ENCODE measurements at places on chromosomes 4 and X.

GRCh38 chr4:184932343-184932742 is 85.9 kb upstream of the HELT start:
- DNase-seq = no peak

- DNase-seq = no peak
These were observed 393.5 kb upstream of the PITX2 start for GRCh38 chr4:111016416-111016815.

- DNase-seq = no peak
These were observed 156.4 kb downstream of the AMELX start for GRCh38 chrX:11449613-11450012.

DNA sequence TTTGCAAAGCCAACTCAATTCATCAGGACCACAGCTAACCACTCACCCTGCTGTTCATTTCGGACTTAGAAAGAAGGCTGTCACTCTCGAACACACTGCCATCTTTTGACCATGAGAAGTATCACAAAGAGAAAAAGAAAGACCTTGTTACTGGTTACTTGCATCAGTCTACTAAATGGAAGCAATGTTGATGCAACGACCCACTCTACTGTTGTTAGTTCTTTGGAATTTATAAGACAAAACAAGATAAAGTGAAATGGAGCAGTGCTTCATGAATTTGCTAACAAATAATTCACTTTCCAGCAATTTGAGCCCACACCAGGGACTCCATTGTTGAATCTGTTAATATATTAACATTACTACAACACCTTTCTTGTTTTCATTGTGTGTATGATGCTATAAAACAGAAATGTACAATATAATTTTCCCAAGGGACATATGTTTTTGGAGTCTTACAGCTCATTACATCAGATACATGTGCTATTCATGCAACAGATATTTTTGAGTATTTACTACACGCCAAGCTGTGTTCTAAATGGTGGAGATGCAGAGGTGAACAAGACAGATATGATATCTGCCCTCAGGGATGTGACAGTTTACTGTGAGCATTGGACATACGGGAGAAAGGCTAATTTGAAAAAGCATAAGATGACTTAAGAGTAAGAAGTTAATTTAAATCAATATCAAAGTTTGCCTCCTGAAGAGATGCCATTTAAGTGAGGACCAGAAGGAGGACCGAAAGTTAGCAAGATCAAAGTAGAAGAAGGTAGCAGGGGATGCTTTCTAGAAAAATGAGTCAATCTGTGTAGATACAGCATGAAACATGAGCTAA is 87.2 kb downstream of the AREG start:
- DNase-seq = peak; percentile 37

DNA sequence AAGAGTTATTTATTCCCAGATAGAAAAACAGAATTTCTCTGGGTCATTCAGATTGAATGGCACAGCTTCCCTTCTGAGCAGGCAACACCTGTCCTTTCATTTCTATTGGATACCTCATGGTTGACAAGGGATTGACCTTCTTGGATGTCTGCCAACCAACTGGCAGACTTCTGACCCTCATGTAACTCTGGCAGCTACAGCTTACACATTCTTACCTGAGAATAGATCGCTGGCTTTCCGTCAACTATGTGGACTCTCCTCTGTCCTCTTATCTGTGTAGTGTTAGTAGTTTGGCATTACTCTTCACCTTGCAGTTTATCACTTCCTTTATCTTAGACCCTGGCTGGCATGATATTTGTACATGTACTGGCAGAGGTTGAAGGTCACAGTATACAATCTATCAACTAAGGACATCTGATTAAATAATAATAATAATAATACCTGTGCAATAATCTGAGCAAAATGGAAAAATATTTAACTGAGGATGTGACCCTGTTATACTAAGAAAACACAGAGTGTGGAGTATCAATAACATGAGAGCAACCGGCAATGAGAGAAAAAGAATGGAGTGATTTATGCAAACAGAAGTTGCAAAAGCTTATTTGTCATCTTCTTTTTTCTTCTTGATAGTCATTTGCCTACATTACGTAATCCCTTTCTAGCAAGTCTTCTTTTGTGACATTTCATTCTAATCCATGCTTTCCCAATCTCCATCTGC is 1118.2 kb downstream of the ARAP2 start:
- no peak for DNase-seq

GRCh38 chr4:5959211-5959982 is 58.8 kb downstream of the C4orf50 start:
- DNase-seq = no peak

- peak; percentile 37 for DNase-seq
These were observed 980 bp upstream of the GIMD1 start for GRCh38 chr4:106369456-106370060.

GRCh38 chr4:8371596-8371995 is 68.9 kb downstream of the ACOX3 start:
- no peak for DNase-seq

DNA sequence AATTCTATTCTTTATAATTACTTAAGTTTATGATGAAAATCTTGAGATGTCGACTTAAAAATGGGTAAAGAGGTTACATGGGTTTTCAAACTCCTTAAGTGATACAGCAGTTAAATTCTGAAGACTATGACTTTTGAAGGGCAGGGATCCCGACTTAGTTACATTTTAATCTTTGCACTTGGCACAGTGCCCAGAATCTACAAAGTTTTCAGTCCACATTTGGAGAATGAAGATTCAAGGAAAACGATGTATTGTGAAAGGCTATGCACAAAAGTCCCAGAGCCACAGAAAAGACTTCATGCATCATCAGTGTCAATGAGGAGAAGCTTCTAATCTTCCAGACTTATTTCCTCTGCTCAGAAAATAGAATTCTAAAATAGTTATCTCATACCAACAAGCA is 36.3 kb upstream of the GRPR start:
- DNase-seq = no peak

DNA sequence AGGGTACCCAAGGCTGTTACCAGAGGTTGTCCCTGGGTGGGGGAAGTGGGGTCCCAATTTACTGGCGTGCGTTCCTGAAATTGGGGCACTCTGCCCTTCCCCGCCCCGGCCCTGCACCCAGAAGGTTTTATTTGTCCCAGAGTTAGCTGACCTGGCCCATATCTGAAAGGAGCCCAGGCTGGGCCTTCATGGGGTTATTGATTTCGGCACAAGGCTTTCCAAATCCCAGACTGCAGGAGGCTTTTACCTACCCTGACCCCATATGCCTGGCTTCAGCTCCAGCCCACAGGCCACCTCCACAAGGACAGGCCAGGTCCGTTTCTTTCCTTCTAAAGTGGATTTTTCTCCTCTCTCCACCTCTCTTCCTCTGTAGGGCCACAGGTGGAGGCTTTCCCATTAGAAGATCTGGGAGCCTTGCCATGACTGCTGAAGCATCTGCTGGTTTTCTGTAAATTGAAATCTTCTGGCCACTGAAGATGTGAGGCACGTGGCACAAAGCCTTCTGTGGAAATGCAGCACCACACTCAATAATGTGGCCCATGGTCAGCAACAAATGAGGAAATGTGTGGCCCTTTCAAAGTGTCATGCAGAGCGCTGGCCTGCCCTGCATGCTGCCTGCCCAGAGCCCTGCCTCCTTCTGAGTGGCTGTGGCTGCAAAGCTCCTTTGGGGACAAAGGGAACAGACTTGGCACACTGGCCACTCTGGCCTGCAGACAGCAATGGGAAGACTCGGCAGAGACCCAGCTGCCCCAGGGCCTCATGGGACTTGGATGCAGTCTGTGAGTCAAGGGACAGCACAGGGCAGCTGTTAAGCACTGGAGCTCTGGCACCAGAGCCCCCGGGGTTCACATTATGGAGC is 43.1 kb upstream of the MTM1 start:
- DNase-seq = no peak

Data from activated CD4-positive, alpha-beta T cell treated with anti-CD3 and anti-CD28 coated beads, Interleukin-2, Interleukin-4, amounts not matched to agents 100 ng/mL and 50 ng/mL, durations not matched to agents 16 hours and 8 hours (primary cell).